Esophagus squamous epithelium (tissue), 5 donors: ENCODE measurements at places on chromosomes 4 and X.

GRCh38 chrX:95063554-95063953 is 1389.5 kb downstream of the FAM133A start:
- DNase-seq = no peak

- no peak for DNase-seq
Observed at GRCh38 chrX:43985511-43985910, 12.3 kb upstream of the NDP start.

DNA sequence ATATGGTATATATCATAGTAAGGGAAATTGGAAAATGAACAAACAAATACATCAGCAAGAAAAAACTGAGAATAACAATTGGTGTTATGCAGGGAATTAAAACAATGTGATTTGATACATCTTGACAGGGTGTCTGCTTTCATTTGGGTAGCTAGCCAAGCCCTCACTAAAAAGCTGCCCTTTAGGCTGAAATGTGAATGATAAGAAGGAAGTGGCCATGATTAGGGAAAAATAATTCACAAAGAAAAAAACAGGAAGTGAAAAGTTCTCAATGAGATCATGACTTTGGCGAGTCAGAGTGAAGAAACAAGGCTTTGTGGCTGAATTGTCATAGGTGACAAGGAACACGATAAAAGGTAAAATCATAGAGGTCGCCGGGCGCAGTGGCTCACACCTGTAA is 675.8 kb upstream of the SLIT2 start:
- DNase-seq = no peak

DNA sequence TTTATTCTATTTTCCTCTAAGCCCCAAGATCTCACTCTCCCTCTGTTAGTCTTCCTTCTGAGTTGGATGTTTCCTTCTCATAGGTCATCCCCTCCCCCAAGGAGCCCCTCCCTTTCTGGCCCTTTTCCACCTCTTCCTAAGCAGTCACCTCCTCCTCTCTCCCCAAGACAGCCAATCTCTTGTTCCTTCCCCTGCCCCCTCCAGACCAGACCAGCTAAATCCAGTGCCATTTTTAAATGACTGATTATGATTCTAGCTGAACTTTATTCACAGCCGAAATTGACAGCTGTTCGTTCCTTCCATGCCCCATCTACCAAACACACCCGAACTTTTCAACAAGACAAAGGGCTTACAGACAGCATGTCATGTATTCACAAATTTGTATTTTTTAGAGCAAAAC is 1.9 kb downstream of the SPIN2A start:
- DNase-seq = no peak

GRCh38 chr4:183343730-183344129 is 21.5 kb upstream of the CLDN24 start:
- DNase-seq = no peak

DNA sequence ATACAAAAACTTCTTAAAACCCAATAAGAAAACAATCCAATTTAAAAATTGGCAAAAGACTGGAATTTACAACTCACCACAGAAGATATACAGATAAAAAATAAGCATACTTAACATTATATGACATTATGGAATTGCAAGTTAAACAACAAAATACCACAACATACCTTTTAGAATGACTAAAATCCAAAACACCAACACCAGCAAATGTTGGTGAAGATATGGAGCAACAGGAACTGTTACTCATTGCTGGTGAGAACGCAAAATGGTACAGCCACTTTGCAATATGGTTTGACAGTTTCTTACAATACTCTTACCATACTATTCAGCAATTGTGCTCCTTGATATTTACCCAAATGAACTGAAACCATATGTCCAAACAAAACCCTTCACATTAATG is 112.4 kb downstream of the ADGRL3 start:
- DNase-seq = no peak

GRCh38 chr4:87985097-87985886 is 9.8 kb downstream of the SPP1 start:
- no peak for DNase-seq

DNA sequence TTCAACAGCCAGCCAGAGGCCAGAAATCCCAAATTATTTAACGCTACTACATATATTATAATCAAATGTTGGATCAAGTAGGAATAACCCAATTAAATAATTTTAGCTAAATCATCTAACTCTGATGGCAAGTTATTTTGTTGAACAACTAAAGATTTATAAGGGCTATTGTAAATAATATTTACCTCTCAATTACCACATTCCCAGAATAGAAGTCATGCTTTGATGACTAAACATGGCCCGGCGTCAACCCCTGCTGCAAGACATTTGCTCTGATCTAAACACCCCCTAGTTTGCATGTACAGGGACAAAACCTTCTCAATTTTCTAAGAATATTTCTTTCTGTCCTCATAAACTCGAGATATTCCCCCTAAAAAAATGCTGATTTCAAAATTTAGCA is 14.2 kb downstream of the VEGFC start:
- no peak for DNase-seq

- DNase-seq = no peak
Observed at GRCh38 chr4:31023109-31023508, 302.9 kb downstream of the PCDH7 start.

- DNase-seq = no peak
Observed at GRCh38 chr4:128380306-128380705, 92.7 kb upstream of the PGRMC2 start.

DNA sequence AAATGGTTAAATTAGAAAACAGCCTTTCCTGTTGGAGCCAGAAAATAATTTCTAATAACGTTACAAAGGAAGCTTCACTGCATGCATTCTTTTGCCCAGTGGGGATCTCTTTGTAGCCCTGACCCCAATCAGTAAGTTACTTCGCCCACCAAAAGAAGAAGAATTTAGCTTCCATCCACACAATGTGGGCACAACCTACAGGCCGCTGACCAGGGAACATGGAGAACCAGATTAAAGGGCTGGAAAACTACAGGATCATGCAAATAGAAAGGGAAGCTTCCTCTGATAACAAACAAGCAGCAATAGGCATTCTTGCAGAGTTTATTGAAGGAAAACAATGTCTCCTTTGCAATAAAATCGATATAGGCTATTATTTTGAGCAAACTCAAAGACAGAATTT is 21.3 kb upstream of the TSPAN5 start:
- DNase-seq = no peak

DNA sequence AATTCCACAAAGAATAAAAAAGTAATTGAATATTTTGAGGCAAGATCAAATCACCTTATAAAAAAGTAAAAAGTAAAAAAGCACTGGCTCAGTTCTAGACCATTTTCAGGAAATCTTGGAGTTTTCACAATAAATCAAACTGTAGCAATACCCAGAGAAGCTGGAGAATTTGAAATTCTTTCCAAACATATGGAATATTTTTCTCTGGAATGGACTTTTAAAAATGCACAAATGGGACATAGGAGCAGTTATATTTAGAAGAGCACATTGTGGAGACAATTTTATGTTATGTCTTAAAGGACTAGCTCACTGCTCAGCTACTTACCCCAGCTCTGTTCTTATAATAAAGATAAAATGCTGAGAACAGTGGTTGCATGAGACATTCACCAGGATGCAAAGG is 211.9 kb upstream of the KIT start:
- DNase-seq = no peak

- no peak for DNase-seq
Observed at GRCh38 chr4:183758758-183759447, 99.8 kb downstream of the TRAPPC11 start.

GRCh38 chrX:110397904-110398303 is 39.3 kb downstream of the RTL9 start:
- DNase-seq = no peak

DNA sequence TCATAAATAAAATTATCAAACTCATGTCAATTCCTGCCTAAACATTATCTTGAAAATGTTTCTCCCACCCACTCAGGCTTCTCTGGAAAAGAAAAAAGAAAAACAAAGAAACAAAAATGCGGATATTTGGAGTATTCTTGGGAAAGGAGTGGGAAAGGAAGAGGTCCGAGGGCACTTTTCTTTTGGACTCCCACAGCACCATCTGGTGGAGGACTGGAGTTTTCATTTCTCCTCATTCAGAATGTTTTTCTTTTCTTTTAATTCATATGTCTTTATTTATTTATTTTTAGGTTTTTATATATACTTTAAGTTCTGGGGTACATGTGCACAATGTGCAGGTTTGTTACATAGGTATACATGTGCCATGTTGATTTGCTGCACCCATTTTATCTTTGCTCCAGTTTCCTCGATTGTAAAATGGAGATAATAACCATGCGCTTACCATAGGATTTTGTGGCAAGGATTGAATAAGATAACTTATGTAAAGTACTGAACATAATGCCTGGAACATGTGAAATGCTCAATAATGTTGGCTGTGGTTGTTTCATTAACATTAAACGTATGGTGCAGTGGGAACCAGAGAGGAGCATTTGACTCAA is 8.0 kb upstream of the KCNE5 start:
- no peak for DNase-seq

DNA sequence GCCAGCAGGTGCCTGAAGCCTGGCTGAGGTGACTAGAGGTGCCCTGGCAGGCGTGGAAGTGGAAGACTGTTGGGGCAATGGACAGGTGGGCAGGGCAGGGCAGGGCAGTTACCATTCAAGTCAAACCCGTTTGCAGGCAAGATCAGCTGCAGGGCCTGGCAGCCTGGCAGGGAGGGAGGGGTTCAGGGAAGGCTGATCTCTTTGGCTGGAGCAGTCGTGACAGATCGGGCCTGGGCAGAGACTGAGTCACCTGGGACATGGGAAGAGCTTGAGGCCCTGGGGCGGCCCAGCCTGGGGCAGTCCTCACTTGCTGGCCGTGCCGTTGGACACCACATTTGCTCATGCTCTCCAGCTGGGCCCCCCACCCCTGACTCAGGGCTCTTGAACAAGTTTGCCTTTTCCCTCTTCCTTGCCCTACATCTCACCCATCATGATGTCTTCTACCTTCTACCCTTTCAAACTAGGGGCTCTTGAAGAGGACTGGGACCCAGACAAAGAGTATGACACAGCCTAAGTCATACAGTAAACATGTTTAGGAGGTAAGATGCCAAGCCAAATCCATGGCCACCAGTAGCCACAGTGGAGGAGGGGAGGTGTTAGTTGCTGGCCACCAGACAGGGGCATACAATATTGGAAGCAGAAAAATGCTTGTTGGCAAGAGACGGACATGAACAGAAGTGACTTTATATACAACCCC is 2.0 kb upstream of the ZNF185 start:
- no peak for DNase-seq

- DNase-seq = no peak
Observed at GRCh38 chrX:32289356-32289755, 922.0 kb downstream of the DMD start.

GRCh38 chrX:39418731-39419638 is 617.7 kb downstream of the MID1IP1 start:
- no peak for DNase-seq

DNA sequence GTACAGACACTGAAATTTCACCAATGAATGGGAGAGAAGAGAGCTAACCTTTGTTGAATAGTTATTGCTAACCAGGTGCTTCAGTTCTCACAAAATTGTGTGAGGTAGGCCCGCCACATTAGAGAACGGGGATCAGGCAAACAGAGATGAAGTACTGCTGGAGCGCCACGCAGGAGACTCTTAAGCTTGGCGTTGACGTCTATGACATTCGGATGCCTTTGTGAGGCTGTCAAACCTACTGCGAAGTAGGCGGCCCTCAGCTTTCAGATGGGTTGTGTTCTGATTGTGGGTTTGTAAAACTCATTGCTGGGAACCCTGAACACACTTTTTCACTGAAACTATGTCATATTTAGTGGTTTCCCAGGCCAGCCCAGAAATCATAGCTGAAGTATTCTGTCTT is 173.6 kb downstream of the CBR4 start:
- DNase-seq = no peak

- DNase-seq = no peak
Observed at GRCh38 chr4:147101678-147102077, 156.0 kb upstream of the TTC29 start.

- no peak for DNase-seq
Observed at GRCh38 chrX:72020204-72020603, 109.6 kb downstream of the NHSL2 start.

GRCh38 chr4:76584241-76585152 is 149.5 kb downstream of the SHROOM3 start:
- DNase-seq = no peak

DNA sequence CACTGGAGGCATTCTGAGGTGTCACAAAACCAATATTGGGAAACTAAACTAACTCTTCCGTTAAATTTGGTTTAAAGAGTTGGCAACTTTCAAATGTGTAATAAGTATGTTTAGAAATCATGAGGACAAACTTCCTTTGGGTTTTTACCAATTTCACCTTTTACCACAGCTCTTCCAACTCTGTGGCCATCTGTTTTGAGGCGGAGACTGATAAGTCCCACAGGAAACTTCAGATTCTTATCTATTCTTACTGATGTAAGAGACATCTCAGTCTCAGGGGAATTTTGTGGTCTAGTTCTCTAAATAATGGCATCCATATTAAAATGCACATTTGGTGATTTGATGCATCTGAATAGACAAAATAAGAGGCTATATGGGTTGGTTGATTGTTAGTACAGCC is 229.2 kb upstream of the AFF2 start:
- no peak for DNase-seq

DNA sequence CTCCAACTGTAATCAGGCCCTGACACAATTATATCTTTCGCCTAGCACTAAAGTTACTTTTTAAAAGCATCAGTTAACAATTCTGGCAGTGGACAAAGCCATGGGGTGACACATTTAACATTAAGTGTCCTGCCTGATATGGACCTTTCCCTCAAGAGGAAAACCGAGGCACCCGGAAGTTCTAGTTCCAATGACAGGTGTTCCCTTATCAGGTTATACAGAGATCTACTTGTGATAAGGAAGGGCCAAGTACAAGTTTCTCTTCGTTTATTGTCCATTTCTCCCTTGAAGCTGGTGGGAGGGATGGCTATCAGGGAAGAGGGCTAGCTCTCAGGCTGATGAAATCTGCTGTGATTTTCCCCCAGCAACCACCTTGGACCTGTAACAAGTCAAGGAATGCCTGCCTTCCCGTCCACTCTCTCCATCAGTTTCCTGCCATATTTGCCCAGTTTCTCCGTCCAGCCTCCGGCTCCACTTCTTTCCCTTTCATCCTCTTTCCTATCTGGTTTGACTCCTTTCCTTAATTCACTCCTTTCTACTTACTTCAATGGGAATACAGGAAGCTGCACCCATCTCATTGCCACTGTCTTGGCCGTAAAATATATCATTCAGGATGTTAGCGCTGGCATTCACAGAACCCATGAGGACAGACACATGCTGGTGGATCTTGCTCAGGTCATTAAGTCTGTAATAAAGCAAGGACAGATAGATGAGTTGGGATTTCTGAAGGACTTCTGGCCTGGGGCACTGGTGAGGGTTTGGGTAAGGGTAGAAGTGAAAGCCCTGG is 95.0 kb downstream of the DGKK start:
- no peak for DNase-seq

DNA sequence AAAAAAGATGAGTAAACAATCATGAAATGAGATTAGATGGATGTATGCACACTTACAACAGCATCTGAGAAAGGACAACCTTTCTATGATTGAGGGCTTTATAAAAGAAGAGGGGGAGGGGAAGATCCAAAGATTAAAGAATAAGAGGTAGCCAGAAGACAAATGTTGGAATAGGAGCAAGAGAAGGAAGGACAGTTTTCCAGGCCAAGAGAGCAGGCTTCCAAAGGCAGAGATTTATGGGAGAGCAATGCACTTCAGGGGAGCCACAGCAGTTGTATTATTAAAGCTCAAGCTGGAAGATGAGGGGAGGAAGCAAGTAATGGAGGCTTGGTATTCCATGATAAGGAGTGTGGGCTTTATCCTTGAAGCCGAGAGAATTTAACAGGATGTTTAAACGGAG is 110.3 kb upstream of the PTPN13 start:
- no peak for DNase-seq

GRCh38 chrX:135974279-135974856 is 580 bp upstream of the MMGT1 start:
- DNase-seq = peak; percentile 43

GRCh38 chr4:2961811-2962441 is 1.3 kb downstream of the NOP14 start:
- no peak for DNase-seq
